ENCODE measurements at places on chromosomes 1 and 21.
A peak's percentile ranks its signal among the peaks of the same experiment; 100 is the strongest.

DNA sequence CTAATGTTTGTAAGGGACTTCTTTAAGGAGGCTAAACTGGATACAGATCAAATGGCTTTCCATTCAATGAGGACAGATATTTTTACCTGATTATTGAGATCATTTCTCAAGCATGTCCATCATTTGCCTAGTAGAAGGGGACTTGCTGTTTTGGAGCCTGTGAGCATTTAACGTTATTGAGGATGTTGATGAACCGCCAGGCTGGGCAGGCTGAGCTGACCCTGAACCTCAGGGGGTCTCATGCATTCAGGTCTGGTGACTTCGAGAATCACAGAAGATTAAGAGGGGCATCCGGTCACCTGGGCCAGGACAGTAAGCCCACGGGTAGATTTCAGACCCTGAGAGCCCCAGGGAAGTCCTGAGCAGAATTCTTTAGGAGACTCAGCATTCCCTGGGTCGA is 63.1 kb downstream of the BACE2 start:
- no peak for DNase-seq

DNA sequence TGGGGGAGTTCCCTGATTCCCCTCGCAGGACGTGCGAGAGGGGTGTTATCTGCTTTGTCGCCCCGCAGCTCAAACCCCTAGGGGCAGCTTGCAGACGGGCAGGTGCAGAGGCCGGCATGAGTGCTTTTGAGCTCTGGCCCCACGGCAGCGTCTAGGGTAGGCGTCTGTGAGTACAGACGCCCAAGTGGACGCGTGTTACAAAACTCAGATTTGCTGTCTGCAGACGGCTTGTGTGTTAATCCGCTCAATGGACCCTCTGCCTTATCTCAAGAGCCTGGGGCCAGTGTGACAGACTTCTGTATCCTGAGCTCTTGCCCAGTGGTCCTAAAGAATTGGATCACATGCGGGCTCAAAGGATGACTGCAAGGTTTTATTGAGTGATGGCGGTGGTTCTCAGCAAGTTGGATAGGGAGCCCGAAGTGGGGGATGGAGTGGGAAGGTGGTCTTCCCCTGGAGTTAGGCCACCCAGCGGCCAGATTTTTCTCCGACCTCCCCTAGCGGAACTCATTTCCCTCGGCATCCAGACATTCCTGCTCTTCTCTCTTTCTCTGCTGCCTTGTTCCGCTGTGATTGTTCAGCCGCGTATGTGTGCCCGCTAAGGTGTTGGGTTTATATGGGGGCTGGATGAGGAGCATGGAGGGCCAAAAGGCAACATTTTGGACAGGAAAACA is 9.4 kb downstream of the CFHR4 start:
- DNase-seq, result no peak

- no peak for DNase-seq
Observed at GRCh38 chr1:8597455-8597854, 220.0 kb downstream of the RERE start.

DNA sequence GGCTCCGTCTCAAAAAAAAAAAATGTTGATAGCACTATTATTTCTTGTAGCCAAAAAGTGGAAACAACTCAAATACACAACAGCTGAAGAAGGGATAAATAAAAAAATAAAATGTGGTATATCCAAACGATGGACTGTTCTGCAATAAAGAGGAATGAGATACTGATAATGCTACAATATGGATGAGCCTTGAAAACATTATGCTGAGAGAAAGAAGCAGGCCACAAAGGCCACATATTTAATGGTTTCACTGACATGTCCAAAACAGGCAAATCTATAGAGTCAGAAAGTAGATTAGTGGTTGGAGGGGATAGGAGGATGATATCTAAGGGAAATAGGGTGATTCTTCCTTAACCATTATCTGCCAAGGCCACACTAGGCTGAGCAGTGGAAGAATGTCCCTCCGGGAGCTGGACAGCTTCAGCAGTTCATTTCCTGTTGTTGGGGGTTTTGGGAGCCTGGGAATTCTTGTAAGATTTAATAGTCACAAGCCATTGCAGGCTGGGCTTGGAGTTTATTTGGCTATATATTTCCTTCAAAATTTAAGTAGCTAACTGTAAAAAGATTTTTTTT is 53.5 kb downstream of the ST3GAL3 start:
- no peak for DNase-seq

DNA sequence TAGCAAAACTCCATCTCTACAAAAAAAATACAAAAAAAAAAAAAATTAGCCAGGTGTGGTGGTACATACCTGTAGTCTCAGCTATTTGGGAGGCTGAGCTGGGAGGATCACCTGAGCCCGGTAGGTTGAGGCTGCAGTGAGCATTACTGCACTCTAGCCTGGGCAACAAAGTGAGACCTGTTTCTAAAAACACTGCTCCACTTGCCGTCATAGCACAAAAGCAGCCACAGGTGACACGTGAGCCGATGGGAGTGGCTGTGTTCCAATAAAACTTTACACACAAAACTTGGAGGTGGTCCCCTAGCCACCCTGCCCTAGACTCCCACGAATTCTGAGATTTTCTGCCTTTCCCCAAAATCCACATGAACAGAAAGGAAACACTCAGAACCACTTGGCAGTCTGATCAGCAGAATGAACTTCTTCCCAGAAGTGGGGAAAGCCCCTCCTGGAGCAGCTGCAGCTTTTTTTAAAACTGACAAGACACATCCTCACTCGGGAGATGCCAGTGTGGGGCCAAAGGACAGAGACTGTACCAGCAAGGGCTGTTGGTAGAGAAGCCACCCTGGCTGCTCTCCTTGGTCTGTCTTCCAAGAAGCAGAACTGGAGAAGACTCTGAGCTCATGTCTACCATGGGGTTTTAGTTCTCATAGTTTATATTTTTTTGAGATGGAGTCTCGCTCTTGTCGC is 23.3 kb downstream of the PLEKHM2 start:
- DNase-seq, result no peak

DNA sequence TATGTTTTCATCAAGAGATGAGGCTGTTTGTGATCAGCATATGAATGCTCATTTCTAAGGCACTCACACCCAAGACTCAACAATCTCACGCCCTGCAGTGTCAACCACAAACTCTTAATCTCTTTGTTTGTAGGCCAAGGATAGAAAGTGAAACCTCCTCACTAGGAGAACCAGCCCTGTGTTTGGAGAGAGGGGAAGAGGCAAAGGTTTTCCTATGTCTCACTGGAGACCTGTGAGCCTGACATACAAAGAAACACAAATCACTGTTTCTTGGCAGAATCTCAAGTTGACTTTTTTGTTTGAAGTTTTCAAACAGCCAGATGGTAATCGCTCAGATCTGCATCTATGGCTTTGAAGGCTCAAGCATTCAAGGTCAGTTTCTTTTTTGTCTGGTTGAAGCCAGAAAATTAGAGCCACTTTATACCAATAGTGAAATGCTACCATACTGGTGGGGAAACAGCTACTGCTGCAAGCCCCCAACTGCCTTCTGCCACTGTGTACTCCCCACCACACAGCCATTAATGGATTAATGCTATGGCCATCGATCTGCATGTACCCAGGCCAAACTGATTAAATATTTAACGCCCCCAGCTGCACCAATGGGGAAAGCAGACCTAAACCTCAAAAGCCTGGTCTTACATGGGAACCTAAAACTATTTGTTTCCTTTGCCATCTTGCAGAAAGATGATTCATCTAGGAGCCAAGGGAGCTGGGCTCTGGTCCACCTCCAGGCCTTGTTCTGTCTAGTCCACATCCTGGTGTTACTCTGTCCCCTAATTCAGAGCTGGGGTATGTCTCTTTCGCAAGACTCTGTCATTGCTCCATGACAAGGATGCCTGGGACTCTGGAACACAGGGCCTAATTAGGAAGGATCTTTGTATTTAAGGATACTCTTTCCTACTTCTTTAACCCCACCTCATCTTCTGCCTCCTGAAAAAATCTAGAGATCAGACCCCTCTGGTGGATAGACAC is 16.3 kb downstream of the PDZK1 start:
- DNase-seq, result peak; percentile 21

- no peak for DNase-seq
Observed at GRCh38 chr1:58786184-58786926, 2.5 kb upstream of the JUN start.

DNA sequence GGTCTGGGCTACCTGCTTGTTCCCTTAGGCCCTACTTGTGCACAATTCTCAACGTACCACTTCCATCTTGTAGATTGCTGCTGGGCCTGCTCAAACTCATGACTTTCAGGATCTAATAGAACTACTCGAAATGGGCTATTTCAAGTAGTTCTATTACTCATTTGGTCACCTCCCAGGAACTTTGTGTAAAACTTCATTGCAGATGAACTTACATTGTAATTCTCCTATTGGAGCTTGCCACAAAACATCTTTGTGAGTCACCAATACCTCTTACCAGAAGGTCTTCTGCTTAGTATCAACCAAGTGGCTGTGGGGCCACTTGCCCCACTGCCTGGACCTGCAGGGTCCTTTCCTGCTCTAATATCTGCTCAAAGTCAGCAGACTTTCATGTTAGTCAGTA is 10.7 kb upstream of the MYOCOS start:
- no peak for DNase-seq

- DNase-seq, result no peak
Observed at GRCh38 chr1:223102797-223103533, 40.1 kb downstream of the TLR5 start.

DNA sequence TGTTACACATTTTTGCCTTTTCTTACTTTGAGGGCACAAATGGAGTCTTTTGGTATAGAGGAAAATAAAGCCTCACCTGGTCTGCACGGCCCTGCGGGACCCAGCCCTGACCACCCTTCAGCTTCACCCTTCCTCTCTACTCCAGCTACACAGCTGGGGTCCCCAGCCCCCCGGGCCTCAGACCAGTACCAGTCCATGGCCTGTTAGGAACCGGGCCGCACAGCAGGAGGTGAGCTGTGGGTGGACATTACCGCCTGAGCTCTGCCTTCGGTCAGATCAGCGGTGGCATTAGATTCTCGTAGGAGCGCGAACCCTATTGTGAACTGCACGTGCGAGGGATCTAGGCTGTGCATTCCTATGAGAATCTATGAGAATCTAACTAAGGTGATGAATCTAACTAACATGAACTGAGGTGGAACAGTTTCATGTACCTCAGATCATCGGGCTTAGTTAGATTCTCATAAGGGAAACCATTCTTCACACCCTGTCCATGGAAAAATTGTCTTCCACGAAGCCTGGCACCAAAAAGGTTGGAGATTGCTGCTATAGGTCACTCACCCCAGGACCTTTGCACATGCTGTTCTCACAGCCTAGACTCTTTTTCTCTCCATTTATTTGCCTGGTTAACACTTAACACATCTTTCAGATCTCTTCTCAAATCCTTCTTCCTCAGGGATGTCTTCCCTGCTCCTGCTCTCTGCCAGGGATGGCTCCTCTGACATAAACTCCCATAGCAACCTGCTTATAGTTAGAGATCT is 37.5 kb upstream of the ECE1 start:
- no peak for DNase-seq

DNA sequence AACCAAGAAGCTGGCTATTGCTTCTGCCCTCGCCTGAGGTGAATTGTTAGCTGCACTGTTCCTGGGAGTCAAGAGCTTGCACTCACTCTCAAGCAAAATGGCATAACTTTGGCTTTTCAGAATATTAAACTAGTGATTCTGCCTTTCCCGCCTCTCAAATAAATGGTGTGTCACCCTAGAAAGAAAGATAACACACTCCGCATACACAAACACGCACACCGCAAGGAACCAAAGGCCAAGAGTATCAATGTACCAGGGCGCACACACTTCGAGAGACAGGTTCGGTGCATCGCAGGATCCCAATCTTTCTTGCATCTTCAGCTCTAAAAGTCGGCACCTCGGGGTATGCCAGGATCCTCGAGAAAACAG is 470 bp upstream of the RTCA start:
- DNase-seq, result no peak

GRCh38 chr1:220894025-220894923 is 15.0 kb downstream of the HLX start:
- DNase-seq, result no peak
